ENCODE measurements at places on chromosomes 16 and 17. TPM values are rescaled to one million over a fixed set of nuclear protein-coding genes. Genes with fewer than 3 reads are reported as not detected.

QPRT gene
- total RNA-seq = 94.0 TPM

TP53TG3 gene
- not detected for total RNA-seq

PRAC2 gene
- total RNA-seq = not detected

HP gene
- not detected for total RNA-seq

KRT33B gene
- not detected for total RNA-seq

TPSAB1 gene
- not detected for total RNA-seq

AATK gene
- 0.50 TPM for total RNA-seq

SP6 gene
- total RNA-seq = not detected

FOXL1 gene
- 24.1 TPM for total RNA-seq

CTRB2 gene
- not detected for total RNA-seq

VTN gene
- 0.51 TPM for total RNA-seq

SLC16A6 gene
- 1.5 TPM for total RNA-seq

GPR139 gene
- not detected for total RNA-seq

SPN gene
- total RNA-seq = not detected

CHAD gene
- total RNA-seq = not detected

ZP2 gene
- not detected for total RNA-seq

CCDC78 gene
- total RNA-seq = 1.8 TPM

HSPB9 gene
- not detected for total RNA-seq

TMEM88 gene
- not detected for total RNA-seq

MC1R gene
- total RNA-seq = 4.3 TPM

RCVRN gene
- total RNA-seq = not detected

PRKCA gene
- total RNA-seq = 34.0 TPM

GH2 gene
- not detected for total RNA-seq

CRHR1 gene
- not detected for total RNA-seq

SDR42E2 gene
- total RNA-seq = not detected

CDRT4 gene
- total RNA-seq = 0.77 TPM

PTX4 gene
- not detected for total RNA-seq

Measured in fibroblast of lung (primary cell).